Esophagus muscularis mucosa (tissue), 4 donors: ENCODE measurements at places on chromosomes 5 and 9. TPM values are rescaled to one million over a fixed set of nuclear protein-coding genes. Genes with fewer than 3 reads are reported as not detected.

DNA sequence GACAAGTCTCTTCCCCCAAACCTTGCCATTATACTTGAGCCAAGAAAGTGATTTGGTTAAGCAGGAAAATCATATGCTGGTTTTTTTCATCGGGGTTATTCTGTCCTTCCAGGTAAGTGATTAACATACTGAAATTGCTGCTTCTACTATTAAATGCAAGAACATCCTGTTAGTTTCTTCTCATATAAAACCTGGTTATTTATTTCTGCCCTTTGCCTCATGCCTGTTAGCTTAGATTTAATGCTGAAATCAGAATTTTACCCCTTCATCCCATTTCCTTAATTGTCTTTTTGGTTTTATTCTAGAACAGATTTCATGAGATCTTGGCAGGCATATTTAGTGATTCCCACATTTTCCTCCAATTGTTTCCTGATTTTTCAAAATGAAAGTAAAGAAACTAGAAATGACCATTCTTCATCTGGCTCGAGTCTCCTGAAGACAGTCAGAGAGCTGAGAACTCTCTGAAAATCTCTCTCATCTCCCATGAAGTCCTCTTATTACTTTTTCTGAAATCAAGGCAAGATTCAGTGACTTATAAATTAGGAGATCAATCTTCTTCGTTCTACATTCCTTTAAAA lies 132.9 kb downstream of the NFIB start:
- no peak for DNase-seq
- H3K27me3 ChIP-seq = no peaks in the 10 kb centered on the region
- H3K27ac ChIP-seq = peak overlapping the region; percentile 60
- peaks cover 52% of the 10 kb centered on the region for H3K4me1 ChIP-seq
- H3K4me3 ChIP-seq = peak overlapping the region; percentile 26
- no peaks in the 10 kb centered on the region for H3K36me3 ChIP-seq

The TOR1B gene
- 24.5 TPM for total RNA-seq

DNA sequence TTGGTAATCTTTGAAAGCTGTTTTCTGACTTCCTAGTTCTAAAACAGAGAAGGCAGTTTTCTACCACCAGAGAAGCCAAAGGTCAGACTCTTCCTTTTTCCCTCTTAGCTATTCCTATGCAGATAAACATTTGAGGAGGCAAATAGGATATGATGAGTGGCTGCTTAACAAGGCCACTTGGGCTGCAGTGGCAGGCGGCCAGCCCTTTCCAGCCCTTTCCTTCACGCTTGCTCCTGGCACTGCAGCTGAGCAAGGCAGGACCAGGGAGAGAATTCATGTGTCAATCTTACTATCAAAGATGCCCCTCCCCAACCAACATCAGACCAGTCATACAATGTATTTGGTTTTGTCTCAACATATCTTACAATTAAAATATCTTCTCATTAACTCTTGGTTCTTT lies 36.8 kb upstream of the RNF38 start:
- H3K4me1 ChIP-seq = peaks cover 16% of the 10 kb centered on the region
- no peaks in the 10 kb centered on the region for H3K27me3 ChIP-seq
- no peaks in the 10 kb centered on the region for H3K36me3 ChIP-seq
- H3K27ac ChIP-seq = no peak overlapping the region
- no peak for DNase-seq

- no peak overlapping the region for H3K4me3 ChIP-seq
- H3K36me3 ChIP-seq = no peaks in the 10 kb centered on the region
- DNase-seq = no peak
- H3K4me1 ChIP-seq = no peaks in the 10 kb centered on the region
Observed at GRCh38 chr5:10634562-10634961, 70.7 kb downstream of the ANKRD33B start.

The DOCK2 gene
- total RNA-seq = 15.1 TPM

DNA sequence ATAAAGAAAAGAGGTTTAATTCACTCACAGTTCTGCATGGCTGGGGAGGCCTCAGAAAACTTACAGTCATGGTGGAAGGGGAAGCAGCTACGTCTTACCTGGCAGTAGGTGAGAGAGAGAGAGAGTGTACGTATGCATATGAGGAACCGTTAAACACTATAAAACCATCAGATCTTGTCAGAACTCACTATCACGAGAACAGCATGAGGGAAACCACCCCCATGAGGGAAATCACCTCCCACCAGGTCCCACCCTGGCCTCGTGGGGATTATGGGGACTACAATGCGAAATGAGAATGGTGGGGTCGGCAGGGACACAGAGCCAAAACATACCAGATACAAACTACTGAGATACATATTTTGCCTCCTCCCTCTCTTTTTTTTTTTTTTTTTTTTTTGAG lies 10.8 kb upstream of the FER start:
- no peaks in the 10 kb centered on the region for H3K4me1 ChIP-seq
- DNase-seq = no peak
- H3K4me3 ChIP-seq = no peak overlapping the region
- H3K36me3 ChIP-seq = no peaks in the 10 kb centered on the region
- H3K27me3 ChIP-seq = no peaks in the 10 kb centered on the region

GRCh38 chr9:69996967-69997366 lies 46.7 kb upstream of the MAMDC2 start:
- DNase-seq = no peak
- H3K27ac ChIP-seq = peak overlapping the region; percentile 20
- H3K27me3 ChIP-seq = no peaks in the 10 kb centered on the region
- H3K36me3 ChIP-seq = no peaks in the 10 kb centered on the region

DNA sequence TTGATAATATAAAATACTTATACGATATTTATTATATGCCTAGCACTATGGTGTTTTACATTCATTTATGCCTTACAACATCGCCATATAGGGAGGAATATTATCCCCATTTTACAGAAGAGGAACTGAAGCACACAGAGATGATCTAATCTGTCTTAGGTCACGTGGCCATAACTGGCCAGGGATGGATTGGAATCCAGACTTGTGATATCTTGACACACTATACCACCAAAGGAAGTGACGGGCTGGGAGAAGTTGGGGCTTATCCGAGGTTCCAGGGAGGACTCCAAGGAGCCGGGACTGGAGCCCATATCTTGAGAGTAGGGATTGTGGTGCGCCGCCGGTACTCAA lies 129.8 kb downstream of the TMEM174 start:
- no peaks in the 10 kb centered on the region for H3K36me3 ChIP-seq
- peaks cover 40% of the 10 kb centered on the region for H3K4me1 ChIP-seq
- DNase-seq = no peak
- H3K27ac ChIP-seq = no peak overlapping the region

The TMEM252 gene
- total RNA-seq = not detected

The ZNF483 gene
- 15.0 TPM for total RNA-seq

GRCh38 chr5:178071108-178071507 lies 42.2 kb upstream of the N4BP3 start:
- H3K4me1 ChIP-seq = no peaks in the 10 kb centered on the region
- no peak overlapping the region for H3K27ac ChIP-seq
- no peak for DNase-seq
- H3K36me3 ChIP-seq = no peaks in the 10 kb centered on the region
- no peak overlapping the region for H3K4me3 ChIP-seq

GRCh38 chr5:157652377-157652692 lies at the start of gene SOX30:
Gene SOX30, minus strand, starts transcription at chr5:157652438. Its CDS starts 360 bp downstream, at chr5:157652078.
- H3K27ac ChIP-seq = no peak within 1 kb of the TSS
- no peak for DNase-seq
- H3K4me1 ChIP-seq = peaks cover 4% of the 10 kb centered on the region
- no peaks in the 10 kb centered on the region for H3K27me3 ChIP-seq

The LCN1 gene
- total RNA-seq = not detected

The GMCL2 gene
- total RNA-seq = not detected

- peaks cover 39% of the 10 kb centered on the region for H3K4me1 ChIP-seq
- no peak for DNase-seq
- peak overlapping the region; percentile 65 for H3K4me3 ChIP-seq
- H3K27ac ChIP-seq = peak overlapping the region; percentile 81
- H3K27me3 ChIP-seq = peaks cover 30% of the 10 kb centered on the region
- no peaks in the 10 kb centered on the region for H3K36me3 ChIP-seq
Observed at GRCh38 chr5:128536254-128537220, 1.5 kb downstream of the FBN2 start.

The HINT2 gene
- total RNA-seq = 32.4 TPM

The C5orf34 gene
- 1.6 TPM for total RNA-seq

DNA sequence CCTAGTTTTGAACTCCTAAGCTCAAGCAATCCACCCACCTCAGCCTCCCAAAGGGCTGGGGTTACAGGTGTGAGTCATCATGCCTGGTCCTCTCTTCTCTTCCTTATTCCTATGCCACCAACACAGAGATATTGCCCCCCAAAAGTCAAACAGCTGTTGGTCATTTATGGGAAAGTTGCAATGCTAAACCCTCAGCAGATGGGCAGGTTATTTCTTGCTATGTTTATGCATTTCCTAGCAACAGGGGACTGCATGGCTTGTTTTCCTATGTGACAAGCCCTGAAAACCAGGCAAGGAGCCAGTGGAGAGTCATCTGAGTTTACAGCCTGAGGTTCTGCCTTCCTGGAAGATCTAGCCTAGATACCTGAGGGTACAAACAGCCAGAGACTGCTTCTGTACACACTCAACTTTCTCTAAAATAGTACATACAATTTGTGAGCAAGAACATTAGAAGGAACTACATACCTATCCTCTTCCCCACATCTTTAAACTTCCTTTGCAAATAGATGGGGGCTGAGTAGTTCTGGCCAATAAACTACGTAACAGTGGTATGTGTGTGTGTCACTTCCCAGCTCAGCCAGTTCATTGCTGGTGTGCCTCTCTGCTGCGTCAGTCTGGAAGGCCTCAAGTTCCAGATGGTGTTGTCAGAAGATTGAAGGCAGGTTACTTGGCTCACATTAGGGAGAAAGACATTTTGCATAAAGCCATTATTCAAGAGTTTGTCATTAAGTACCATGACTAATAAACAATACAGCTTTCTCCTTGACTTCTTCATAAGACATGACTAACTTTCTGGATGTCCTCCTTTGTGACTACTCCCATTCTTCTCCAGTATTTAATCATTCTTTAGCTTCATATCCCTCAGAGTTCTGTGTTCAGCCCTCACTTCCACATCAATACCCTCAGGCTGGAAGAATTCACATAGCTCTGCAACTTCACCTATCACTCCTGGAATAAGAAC lies 65.3 kb downstream of the CSNK1A1 start:
- peak overlapping the region; percentile 93 for H3K27ac ChIP-seq
- no peak overlapping the region for H3K4me3 ChIP-seq
- DNase-seq = peak; percentile 98
- no peaks in the 10 kb centered on the region for H3K27me3 ChIP-seq

The HRH2 gene
- total RNA-seq = 10.9 TPM

GRCh38 chr5:9533096-9533495 lies 12.8 kb downstream of the SEMA5A start:
- no peak for DNase-seq
- no peaks in the 10 kb centered on the region for H3K27me3 ChIP-seq
- H3K4me3 ChIP-seq = no peak overlapping the region
- H3K27ac ChIP-seq = no peak overlapping the region

The PCDHA13 gene
- total RNA-seq = 0.86 TPM

The SH3RF2 gene
- total RNA-seq = 1.7 TPM

DNA sequence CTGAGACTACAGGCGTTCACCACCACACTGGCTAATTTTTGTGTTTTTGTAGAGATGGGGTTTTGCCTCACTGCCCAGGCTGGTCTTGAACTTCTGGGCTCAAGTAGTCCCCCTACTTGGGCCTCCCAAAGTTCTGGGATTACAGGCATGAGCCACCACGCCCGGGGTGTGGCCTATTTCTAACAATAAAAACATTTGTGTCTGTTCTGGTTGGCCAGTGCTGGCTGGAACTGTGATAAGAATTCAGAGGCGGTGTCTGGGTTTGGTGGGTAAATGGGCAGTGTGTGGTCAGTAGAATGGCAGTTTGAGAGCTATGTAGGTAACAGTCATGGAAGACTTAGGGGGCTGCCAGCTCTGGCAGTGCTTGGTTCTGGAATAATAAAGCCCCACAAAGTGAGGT lies 46.9 kb upstream of the SYNPO start:
- H3K27me3 ChIP-seq = no peaks in the 10 kb centered on the region
- H3K4me3 ChIP-seq = no peak overlapping the region
- H3K36me3 ChIP-seq = no peaks in the 10 kb centered on the region
